ENCODE measurements at places on chromosomes 11 and 22. TPM values are rescaled to one million over a fixed set of nuclear protein-coding genes. Genes with fewer than 3 reads are reported as not detected.

C11orf91 gene
- not detected for total RNA-seq

HTR3A gene
- 0.58 TPM for total RNA-seq

SLCO2B1 gene
- 11.7 TPM for total RNA-seq

NXPE2 gene
- total RNA-seq, result 1.2 TPM

CTSW gene
- total RNA-seq, result 2.7 TPM

SLC29A2 gene
- total RNA-seq, result 1.1 TPM

KLHDC7B gene
- total RNA-seq, result 0.11 TPM

BAIAP2L2 gene
- total RNA-seq, result not detected

C11orf87 gene
- total RNA-seq, result 0.69 TPM

NELL1 gene
- total RNA-seq, result 5.4 TPM

PGA5 gene
- 0.69 TPM for total RNA-seq

GAB4 gene
- total RNA-seq, result not detected

ARHGAP20 gene
- 23.0 TPM for total RNA-seq

DNA sequence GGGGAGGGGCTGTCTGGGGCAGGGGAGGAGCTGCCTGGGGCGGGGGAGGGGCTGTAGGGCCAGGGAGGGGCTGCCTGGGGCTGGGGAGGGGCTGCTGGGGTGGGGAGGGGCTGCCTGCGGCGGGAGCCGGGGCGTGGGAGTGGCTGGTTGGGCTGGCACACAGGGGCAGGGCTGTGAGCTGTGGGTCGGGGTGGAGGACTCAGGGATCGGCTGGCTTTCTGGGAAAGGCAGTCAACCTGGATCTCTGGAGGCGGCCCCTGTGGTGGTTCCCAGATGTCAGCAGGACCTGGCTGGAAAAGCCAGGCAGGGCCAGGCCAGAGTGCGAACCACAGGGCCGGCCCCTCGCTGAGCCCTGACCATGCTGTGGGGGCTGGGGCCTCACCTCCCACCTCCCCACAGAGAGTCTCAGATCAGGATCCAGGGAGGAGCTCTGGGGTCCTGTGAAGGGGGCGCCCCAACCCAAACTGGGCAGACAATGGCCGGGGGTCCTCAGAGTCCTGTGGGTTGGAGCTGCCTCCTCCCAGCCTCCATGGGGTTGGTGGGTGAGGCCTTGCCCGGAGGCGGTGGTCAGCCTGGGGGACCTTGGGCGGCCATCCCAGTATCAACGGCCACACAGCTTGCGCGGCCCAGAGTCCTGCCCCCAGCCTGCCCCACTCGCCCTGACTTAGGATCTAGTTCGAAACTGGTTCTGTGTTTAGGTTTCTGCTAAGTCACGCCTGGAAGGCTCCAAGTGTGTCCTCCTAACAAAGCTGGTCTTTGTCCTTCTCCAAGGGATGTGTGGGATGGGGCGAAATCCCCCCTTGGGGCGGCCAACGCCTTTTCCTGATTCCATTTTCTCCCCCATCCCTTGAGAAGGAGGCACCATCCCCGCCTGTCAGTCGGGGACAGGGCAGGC lies 1.9 kb downstream of the MUC5B start:
- DNase-seq, result no peak

- no peak for DNase-seq
Measured at GRCh38 chr11:70528046-70528793, 129.9 kb downstream of the CTTN start.

DNA sequence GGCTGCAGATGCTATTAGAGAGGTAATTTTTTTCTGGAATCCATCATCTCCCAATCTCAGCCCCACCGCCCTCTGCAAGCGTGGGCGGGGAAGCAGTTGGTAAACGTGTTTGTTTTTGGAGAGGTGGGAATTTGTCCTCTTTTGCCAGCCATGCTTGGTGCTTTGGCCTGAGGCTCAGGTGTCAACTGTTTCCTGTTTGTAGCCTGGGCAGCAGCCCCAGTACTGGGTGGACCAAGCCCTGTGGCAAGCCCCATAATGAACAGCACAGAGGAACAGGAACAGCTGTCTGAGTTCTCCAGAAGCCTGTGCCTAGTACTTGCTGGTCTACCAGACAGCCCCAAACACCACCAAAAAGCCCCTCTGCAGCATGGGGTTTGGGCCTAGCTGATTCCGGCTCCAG lies 39.6 kb downstream of the POU2F3 start:
- no peak for DNase-seq

- no peak for DNase-seq
Measured at GRCh38 chr22:24284747-24285203, 14.1 kb downstream of the SPECC1L start.

DNA sequence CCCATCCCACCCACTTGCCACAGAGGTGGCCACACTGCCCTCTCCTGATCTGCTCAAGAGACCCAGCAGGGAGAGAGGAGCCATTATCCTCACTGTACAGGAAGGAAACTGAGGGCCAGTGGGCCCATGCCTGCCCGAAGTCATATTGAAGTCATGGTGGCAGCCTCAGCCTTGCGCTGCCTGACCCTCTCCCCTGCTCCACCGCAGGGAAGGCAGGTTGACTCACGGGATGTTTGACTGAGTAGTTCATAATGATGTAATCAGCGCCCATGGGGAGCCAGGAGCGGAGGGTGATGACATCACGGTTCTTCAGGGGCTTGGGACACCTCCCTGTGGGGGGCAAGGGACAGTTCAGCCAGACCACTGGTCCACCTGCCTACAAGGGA lies 6.1 kb upstream of the ARAP1 start:
- DNase-seq, result no peak

- no peak for DNase-seq
Measured at GRCh38 chr11:8330404-8330803, 66.7 kb upstream of the LMO1 start.

- no peak for DNase-seq
Measured at GRCh38 chr22:17281440-17281841, 62.2 kb upstream of the ADA2 start.

DNA sequence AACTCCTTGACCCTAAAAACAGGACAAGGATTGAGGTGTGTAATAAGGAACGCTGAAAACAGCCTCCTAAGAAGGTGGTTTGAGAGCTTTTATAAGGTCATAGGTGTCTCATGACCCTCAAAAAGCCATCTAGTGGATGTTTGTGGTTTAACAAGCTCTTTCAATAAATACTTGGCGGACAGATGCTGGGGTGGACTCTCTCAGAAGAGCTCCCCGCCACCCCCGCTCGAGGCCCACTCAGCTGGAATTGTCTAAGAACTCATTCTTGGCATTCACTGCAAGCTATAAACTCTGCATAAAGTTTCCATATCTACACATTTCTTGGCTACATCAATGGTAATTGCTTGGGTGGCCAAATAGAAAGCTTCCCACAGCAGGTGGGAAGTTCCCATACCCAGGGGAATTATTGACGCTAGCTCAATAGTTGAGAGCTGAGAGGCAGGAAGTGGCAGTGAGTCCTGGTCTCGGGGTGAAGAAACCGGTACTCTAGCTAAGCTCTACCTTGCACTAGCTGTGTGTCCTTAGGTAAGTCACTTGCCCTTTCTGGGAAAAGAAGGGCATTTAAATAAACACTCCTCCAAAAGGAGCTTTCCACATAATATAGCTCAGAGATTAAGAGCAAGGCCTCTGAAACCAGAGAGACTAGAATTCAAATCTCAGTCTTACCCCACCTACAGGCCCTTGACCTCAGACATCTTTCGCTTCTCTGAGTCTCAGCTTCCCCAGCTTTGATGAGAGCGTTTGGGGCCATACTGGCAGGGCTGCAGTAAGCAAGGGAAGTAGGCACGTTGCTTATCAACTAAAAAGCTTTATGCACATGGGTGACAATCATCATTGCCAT lies 6.4 kb downstream of the MS4A15 start:
- DNase-seq, result peak; percentile 37

DNA sequence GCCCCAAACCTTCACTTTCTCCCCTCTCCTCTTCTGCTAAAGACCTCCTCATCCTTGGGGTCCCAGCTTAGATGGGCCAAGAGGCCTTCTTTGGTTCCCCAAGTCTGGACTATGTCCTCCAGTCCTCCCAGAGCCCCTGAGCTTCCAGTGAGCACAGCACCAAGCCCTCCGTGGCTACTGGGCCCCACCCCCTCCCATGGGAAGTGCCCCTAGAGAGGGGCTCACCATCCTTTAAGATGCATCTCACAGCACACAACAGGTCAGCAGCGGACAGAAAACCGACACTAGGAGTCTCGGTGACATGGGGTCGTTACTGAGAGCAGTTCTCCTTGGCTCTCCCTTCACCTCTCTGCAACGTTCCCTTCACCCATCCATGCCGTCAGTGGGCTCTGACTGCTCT lies 2.7 kb downstream of the LRRC32 start:
- DNase-seq, result no peak

DNA sequence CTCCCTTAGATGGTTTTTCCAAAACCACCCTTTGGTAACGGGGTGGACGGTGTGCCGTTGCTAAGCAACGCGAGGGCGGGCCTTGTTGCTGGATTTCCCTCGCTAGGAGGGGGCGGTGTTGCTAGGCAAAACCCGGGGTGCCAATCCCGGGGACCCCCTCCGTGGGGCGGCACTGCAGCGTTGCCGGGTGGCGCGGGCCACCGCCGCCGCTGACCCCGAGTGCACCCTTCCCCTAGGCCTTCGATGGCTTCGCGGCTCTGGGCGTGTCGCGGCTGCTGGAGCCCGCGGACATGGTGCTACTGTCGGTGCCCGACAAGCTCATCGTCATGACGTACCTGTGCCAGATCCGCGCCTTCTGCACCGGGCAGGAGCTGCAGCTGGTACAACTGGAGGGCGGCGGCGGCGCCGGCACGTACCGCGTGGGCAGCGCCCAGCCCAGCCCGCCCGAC lies 8.9 kb downstream of the EHBP1L1 start:
- no peak for DNase-seq

GRCh38 chr11:102592634-102593581 lies 32.2 kb downstream of the MMP20 start:
- DNase-seq, result no peak

- DNase-seq, result no peak
Measured at GRCh38 chr22:35510481-35510934, 30.1 kb upstream of the RASD2 start.

DNA sequence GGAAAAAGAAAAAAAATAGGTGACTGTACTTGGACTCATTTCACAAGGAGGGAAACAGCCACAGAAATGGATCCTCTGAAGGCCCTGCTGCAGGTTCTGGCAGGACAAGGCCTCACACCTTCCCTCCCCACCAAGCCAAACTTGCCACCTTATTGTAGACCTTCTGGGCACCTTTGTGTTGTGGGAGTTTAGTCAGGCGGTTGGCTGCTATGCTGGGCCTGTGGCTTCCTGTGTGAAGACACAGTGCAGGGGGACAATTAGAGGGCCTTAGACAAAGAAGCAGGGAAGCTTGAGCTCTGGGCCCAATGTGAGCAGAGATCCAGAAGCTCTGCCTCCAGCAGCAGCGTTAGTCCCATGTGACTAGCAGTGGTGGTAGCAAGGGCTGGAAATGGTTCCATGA lies 4.2 kb downstream of the RAB1B start:
- DNase-seq, result no peak

DNA sequence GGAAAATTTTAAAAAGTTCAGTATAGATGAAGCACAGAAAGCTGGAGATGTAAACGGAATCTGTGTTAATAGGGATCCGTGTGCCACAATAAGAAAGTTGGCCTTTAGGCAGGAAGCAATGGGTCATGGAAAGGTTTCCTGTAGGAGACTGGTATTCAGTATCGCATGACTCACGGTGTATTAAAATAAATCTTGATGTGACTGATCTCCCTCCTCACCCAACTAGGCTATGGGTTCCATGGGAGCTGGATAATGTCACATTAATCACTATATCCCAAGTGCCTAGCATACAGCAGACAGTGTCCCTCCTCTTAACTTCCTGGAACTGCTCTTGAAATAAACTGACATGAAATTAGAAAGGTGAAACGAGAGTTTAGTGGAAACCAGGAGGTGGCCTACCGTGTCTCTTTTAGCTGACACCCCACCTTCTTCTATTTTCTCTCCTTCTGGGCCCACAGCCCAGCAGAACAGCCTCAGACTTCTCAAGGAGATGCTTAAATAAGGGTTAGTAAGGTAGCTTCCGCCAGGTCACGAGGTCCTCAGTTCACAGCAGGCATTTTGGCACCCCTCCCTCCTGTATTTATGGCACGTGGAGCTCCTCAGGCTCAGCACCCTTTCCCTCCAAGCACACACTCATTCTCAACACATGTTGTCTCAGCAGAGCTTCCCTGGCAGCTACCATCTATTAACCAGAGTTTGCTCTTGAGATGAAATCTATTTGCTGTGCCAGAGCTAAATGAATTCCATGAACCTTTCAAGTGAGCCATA lies 118.8 kb downstream of the NXPE2 start:
- DNase-seq, result no peak

DNA sequence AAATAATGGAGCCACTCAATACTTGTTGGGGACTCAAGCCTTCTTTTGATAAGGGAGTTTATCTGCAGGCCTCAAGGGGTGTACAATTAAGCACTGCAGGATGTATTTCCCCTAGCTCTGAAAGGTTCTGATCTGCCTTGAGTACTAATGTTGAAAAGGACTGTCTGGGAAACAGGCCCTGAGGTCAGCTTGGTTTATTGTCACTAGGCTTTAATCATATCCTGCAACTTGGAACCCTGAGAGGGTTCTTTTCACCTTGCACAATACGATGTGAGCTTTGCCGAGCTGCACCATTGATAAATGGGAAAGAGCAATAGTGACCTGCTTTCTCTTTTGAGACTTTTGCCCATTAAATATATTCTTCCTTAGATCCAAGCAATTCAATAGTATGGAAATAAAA lies 31.6 kb upstream of the HORMAD2 start:
- DNase-seq, result no peak

- no peak for DNase-seq
Measured at GRCh38 chr11:74085542-74085892, 76.6 kb upstream of the UCP3 start.

GRCh38 chr11:60840470-60841430 lies 1.2 kb upstream of the CCDC86 start:
- no peak for DNase-seq

GRCh38 chr22:35986088-35986487 lies 42.5 kb downstream of the RBFOX2 start:
- no peak for DNase-seq

GRCh38 chr22:42948294-42948693 lies 66.7 kb downstream of the PACSIN2 start:
- no peak for DNase-seq

- DNase-seq, result no peak
Measured at GRCh38 chr11:106263527-106263926, 186.1 kb downstream of the AASDHPPT start.

DNA sequence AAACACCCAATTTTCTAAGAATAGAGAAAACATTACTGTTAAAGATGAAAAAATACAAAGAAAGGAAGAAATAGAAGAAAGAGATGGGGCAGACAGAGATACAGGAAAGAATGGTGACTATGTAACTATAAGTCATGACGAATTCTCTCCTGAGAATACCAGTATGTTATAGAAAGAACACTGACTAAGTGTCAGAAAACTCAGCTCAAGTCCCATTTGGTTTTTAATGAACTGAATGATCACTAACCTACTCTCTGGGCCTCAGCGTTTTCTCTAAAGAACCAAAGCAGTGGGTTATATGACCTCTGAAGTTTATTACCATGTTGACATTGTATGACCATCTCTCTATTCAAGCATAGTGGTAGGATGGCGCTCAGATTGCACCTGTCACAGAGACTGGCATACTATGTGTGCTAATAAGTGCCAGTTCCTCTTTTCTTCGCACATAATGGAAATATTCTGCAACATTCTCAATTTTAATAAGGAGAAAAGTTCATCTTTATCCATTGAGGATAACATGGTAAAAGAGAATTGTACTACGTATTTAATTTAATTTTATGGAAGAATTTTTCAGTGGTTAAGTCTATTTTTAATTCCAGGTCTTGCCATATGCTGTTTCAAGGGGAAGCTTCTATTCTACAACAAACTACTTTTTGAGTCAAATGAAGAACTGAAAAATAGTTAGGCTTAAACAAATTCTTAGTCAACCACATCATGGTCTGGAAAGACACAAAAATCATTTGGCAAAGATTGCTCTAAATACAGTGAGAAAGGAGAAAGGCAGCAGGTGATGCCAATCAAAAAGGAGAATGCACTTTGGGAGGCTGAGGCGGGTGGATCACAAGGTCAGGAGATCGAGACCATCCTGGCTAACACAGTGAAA lies 25.0 kb upstream of the EED start:
- no peak for DNase-seq
